ENCODE measurements at places on chromosomes 13 and 19. TPM values are rescaled to one million over a fixed set of nuclear protein-coding genes. Genes with fewer than 3 reads are reported as not detected.

The KLK2 gene
- polyA plus RNA-seq = 0.40 TPM

The ERICH4 gene
- 0.19 TPM for polyA plus RNA-seq

The IFI30 gene
- 0.11 TPM for polyA plus RNA-seq

- DNase-seq = no peak
Measured at GRCh38 chr13:31427151-31428100, 227.7 kb downstream of the B3GLCT start.

- no peak for DNase-seq
Measured at GRCh38 chr13:31022928-31023530, 90.6 kb downstream of the TEX26 start.

Data from forelimb muscle (tissue), 1 donor.